ENCODE measurements at places on chromosomes 6 and 20.

DNA sequence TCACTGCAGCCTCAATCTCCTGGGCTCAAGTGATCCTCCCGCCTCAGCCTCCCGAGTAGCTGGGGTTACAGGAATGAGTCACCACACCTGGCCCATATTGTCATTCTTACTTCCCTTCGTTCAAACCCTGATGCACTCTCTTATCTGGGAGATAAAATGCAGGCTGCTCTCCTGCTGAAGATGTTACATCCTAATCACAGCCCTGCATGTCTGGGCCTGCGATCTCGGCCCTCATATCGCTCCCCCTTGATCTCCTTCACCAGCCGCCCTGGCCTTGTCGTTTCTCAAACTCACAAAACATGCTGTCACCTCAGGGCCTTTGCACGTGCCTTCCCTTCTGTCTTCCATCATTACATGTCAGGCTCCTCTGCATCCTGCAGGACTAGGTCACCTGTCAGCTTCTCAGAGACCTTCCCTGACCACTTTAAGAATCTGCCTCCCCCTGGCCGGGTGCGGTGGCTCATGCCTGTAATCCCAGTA is 8.8 kb upstream of the C20orf203 start:
- DNase-seq = no peak

DNA sequence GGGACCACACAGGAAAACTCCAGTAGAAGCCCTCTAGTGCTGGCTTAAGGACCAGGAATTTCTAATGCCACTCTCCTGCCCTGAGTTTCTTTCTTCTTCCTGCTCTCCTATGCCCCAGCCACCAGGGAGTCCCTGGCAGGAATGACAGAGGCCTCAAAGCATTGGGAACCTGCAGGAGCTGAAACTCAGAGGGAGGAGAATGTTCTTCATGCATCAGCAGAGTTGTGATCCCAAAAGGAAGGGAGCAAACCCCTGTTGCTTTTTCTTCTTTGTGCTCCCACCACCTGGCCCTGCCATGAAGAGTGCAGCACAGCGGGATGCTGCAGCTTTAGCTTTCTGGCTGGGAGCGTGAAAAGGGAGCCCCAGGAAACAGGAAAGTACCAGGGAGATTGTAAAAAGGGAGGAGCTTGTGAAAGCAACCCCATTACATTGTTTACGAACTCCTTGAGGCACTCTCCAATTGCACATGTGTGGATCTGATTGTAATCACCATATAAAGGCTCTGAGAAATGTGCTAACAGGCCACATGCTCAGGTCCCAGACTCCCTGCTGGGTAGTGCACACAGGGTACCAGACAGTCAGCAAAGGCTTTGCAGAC is 34.7 kb upstream of the FKBP1A start:
- no peak for DNase-seq

- DNase-seq = no peak
These were observed 44.1 kb downstream of the SAMD3 start for GRCh38 chr6:130178692-130179091.

GRCh38 chr20:35739294-35740163 is 2.5 kb downstream of the RBM39 start:
- no peak for DNase-seq

DNA sequence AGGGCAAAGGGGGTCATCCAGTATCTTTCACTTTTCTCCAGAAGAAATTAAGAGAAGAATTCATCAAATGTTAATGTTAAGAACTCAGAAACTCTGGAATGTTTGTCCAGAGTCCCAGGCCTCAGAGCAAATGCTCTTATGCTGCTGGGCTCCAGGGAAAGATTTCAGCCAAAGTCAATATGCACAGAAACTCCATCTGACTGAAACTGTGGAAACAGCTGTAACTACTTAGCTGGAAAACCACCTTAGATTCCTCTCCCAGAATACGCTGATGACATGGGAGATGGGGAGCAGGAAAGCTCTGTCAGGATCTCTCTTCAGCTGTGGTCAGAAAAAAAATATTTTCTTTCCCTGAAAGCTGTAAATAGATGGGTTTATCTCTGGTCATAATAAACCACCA is 559.6 kb downstream of the RFPL4B start:
- no peak for DNase-seq

GRCh38 chr6:157151029-157151428 is 172.3 kb downstream of the TMEM242 start:
- DNase-seq = no peak

Measured in GM10248 (cell line).